ENCODE measurements at places on chromosomes 7 and 10.

GRCh38 chr7:26052706-26053105 is 99.3 kb upstream of the NFE2L3 start:
- no peak for DNase-seq

GRCh38 chr7:55242613-55243012 is 122.5 kb upstream of the LANCL2 start:
- DNase-seq: no peak

GRCh38 chr10:94878649-94879048 is 59.8 kb upstream of the CYP2C9 start:
- no peak for DNase-seq

- no peak for DNase-seq
These were observed 288.9 kb downstream of the ADARB2 start for GRCh38 chr10:1448252-1448930.

DNA sequence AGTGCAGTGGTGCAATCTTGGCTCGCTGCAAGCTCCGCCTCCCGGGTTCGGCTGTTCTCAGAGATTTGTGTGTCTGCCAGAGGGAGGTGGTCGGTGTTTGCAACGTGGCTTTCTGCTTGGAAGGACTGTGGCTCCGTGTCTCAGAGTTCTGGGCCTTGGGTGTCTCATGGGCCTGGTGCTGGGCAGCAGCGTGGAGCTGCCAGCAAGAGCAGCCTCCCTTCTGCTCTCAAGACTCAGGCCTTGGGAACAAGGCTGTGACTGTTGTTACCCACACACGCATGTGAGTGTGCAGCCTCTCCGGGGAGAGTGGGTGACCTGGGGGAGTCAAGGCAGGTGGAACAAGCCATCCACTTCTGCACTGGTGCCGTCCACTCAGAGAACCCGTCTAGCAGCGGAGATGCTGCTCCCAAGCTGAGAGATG is 52.0 kb downstream of the VIPR2 start:
- no peak for DNase-seq

GRCh38 chr7:12764458-12764891 is 77.0 kb downstream of the ARL4A start:
- no peak for DNase-seq

GRCh38 chr7:138916731-138917130 is 64.5 kb downstream of the KIAA1549 start:
- no peak for DNase-seq

DNA sequence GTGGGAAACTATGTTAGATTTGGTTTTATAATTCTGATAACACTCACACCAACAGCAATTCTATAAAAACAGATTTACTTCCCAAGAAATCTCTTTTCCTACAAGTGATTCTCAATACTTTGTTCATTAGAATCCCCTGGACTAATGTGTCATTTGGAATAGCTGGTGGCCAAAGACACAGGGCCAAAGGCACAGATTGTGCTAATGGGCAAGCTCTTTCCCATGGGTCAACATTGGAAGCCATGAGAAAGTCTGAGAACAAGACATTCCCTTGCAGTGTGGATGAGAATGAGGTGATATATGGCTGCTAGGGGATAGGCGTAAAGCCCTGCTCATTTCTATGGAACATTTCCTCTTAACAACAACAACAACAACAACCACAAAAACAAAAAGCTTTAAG is 153.8 kb downstream of the AMPH start:
- DNase-seq: no peak

GRCh38 chr10:131425752-131426533 is 114.4 kb upstream of the TCERG1L start:
- no peak for DNase-seq

DNA sequence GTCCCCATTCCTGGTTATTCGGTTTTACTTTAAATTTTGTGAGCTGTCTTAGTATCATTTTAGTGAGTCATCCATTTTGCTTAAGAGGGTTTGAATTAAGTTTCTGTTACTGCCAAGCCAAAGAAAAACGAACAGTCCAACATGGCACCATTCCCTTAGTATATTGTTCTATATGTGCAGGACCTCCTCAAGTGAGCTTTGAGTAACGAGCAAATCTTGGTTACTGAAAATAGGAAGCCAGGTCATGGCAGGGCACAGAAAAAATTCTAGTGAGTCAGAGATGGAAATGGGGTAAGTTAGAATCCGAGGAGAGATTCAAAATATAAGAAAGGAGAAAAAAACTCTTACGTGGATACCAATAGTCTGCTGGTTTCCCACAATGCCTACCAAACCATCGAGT is 292.9 kb downstream of the BAMBI start:
- no peak for DNase-seq

GRCh38 chr7:130850956-130851355 is 116.9 kb upstream of the KLF14 start:
- no peak for DNase-seq

DNA sequence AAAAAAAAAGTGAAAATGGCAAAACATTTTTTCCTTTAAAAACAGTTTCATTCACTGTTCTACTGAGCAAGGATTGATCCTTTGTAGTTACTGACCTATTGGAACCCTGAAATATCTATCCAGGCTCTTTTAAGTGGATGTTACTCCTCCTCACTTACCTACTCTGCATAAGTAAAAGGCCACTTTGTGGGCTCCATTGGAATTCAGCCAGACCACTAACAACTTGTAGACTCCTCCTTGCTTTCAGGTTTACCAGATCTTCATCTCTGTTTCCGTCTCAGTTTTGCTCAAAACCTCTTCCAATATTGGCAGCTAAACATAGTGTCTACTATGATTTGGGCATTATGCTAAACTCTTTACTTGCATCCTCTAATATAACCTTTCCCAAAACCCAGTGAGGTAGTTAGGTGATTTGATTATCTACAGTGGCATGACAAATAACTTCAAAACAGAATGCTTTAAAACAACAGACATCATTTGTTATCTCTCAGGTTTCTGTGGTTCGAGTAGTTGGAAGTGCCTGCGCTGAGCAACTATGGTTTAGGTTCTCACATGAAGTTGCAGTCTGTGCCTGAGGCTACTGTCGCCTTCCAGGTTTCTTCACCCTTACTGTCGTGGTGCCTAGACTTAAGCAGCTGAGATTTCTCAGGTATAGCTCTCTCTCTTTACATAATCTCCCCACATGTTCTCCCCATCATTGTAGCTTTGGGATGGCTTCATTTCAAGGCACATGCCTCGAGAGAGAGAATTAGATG is 698.2 kb downstream of the REEP3 start:
- no peak for DNase-seq

- DNase-seq: no peak
These were observed 118.2 kb downstream of the PTPN20 start for GRCh38 chr10:47029181-47030009.

GRCh38 chr10:71604324-71605018 is 115.1 kb downstream of the C10orf105 start:
- DNase-seq: no peak

DNA sequence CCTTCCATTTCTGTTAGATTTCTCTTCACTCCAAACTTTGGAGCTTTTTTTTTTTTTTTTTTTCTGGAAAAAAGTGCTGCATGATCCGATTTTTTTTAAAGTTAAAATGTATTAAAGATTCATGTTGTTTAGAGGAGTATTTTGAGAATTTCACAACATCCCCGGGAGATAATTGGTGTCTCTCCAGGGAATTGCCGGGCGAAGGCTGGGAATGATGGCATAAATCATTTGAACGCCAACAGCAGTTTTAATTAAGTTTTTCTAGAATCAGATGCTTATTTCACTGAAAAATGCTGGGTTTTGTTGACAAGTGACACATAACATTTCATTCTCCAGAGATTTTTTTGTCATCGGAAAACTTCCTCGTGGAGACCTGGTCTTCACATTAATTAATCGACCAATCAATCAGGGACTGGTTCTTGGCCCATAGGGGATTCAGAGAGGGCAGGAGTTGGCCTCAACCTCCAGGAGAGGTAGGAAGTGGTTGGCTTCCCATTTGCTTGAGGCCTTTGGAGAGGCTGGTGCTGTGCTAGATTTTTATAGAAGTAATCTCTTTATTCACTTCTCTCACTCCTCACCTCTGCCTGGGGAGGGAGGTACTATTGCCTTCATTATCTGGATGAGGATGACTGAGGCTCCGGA is 439.4 kb downstream of the TYW1 start:
- DNase-seq: no peak

DNA sequence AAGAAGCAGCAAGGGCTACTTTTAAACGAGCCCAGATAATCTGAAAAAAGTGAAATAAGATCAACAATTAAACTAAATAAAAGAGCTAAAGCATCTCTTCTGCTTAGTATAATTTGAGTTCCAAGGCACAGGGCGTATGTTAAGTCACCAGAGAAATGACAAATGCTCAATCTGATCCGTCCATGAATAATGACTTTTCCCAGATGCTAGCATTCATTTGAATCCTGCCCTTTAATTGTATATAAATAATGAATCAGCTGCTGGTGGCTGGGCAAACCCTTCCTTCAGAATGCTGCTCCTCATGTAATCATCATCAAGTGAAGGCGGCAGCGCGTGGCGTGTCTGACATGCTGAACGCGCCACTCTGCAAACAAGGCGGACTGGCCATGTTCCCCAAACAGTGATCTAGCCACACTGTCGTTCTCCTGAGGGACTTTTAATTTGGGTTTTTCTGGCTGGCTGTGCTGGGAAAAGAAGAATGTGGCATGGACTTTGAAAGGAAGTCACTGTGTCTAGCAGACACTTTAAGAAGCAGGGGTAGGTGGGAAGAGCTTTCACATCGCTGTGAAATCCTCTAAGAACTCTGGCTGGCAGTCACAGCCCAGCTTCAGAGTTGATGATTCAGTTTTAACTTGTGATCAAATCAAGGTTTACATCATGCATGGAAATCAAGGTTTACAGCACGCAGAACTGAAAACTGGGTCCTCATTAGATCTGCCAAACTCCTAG is 70.7 kb downstream of the BEND7 start:
- DNase-seq: no peak

DNA sequence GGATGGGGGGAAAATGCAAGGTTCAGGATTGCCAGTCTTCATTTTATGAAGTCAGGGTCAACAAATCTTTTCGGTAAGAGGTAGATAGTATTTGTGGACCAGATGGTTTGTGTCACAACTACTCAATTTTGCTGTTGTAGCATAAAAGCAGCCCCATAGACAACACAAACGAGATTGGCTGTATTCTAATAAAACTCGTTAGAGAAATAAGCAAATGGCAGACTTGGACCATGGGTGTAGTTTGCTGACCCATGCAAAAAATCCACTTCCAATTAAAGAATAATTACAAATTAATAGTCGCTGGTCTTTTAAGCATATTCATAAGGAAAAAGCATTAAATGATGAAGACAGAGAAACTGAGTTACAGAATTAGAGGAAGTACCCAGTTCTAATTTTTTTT is 247.1 kb downstream of the CRPPA start:
- no peak for DNase-seq

DNA sequence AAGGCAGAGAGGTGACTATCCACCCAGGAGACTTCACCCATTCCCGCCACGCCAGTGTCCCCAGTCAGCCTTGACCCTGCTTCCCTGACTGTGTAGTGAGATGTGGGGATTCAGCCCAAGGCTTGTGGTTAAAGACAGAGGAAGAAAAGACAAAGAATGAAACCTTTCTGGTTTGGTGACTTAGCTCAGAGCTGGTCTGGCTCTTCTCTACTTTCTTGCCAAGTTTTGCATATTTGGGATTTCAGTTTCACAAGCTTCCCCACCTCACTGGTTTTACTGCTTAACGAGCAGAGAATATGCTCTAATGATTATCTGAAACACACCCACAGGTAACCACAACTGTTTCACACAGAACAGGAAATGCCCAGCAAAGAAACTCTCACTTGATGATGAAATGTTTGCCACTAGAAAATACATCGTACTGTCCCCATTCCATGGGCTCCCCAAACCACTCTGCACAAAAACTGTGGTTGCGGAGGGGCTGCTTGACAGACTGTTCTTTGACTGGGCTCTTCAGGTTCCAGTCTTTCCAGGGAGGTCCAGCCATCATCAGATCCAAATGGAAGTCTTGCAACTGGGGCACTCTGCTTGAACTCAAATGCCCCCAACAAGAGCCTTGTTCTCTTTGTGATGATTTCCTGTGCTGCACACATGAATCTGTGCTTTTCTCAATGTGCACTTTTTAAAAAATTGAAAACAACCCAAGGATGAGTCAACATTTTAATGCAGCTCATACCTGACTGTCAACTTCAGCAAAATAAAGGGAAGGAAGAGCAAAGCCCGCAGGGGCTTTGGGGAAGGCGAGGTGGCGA is 95.5 kb downstream of the CTBP2 start:
- DNase-seq: no peak

DNA sequence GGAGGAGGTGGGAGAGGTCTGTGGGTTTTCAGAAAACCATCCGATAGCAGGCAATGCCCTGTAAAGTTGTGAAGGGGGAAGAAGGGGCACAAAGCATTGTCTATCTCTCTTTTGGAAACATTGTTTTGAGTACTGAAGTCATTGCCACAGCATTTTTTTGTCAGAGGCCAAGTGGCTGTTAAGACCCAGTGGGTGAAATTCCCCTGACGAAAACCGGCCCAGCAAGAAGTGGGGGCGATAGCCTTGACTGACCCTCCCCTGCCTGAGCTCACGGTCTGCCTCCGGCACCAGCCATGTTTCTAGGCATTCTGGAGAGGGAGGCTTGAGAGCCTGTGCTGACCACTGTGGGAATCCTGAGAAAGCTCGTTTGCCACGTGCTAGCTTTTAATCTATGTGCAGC is 144.7 kb downstream of the RPS24 start:
- DNase-seq: no peak

DNA sequence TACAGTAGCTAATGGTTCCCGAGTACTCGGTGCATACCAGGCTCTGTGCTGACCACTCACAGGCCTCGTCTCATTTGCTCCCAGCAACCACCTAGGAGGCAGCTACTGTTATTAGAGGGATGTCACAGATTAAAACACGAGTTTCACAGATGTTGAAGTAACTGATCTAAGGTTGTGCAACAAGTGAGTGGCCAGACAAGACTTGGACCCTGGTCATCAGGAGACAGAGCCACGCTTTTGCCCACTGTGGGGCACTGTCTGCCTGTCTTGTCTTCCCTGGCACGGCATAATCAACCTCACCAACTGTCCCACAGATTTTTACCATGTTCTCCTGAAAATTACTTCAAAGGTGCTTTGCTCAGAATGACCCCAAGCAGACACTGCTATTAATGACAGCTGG is 111.6 kb upstream of the HABP2 start:
- no peak for DNase-seq

DNA sequence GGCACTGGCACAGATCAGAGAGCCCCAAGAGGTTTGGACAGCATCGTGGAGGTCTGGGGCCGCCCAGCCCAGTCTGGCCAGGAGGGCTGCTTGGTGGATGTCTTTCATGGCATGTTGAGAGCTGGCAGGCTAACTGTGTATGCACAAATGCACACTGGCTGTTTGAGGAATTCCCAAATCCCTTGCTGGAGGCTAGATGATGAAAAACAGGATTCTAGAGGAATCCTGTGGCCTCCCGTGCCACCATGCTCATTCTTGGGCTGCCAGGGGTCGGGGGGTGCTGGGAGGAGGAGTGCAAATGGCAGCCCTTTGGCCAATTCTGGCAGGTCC is 26.5 kb downstream of the LEP start:
- DNase-seq: no peak

DNA sequence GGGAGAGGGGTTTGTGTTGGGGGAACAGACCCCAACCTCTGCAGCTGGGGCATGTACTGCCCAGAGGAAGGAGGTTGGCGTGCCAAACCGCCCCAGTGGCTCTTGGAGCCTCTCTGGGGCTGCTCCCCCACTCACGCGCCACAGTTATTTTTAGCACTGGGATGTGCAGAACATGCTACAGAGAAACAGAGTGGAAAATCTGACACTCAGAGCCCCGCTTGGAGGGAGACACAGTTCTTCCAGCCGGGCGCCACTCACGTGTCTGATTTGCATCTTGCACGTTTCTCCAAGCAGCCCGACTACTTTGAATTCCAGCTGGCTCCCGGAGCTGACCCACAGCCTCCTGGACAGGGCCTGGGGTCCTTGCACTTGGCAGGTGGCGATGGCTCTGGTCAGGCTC is 182.0 kb downstream of the RPS24 start:
- DNase-seq: no peak

GRCh38 chr10:15804109-15804508 is 56.2 kb downstream of the MINDY3 start:
- no peak for DNase-seq
